ENCODE measurements at places on chromosomes 3 and 15.

- no peak for DNase-seq
Measured at GRCh38 chr3:154548341-154548740, 118.4 kb upstream of the GPR149 start.

GRCh38 chr15:51085764-51086163, 8.9 kb downstream of the TNFAIP8L3 start:
- DNase-seq = no peak

GRCh38 chr15:99210334-99210733, 39.0 kb downstream of the TTC23 start:
- DNase-seq = no peak

DNA sequence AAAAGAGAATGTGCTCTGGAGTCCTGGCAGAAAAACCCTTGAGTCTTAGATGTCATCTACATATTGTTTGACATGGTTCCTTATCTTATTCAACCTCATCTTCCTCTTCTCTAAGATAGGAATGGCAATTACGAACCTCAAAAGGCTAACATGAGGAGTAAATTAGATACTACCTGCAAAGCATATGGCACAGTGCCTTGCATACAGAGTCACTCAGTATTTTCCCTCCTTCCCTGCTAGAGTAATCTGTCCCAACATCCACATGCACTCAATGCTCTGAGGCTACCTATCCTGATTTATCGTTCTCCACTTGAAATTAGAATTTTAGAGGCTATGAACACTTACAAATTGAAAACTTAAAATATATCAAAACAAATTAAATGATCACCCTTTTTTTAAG, 386.7 kb downstream of the RSL24D1 start:
- no peak for DNase-seq

GRCh38 chr3:55870594-55870993, 383.5 kb upstream of the WNT5A start:
- DNase-seq = no peak

DNA sequence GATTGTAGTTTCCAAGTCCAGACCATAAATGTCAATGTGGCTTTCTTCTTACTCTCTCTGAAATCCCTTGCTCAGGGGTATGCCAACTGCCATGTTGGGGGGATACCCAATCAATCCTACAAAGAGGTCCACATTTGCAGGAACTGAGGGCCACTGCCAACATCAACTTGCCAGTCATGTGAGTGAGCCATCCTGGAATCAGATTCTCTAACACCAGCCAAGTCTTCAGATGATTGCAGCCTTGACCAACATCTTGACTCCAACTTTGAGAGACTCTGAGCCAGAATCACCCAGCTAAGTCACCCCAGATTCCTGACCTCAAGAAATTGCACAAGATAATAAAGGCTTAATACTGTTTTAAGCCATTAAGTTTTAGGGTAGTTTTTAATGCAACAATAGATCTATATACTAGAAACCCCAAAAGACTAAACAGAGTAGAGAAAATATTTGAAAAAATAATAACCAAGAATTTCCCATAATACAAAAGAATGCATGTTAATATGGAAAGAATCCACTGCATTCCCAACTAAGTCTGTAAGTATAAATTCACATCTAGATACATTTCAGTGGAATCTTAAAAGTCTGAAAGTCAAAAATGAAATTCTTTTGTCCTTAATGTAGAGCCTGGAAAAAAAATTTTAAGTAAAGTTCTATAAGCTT, 22.4 kb downstream of the ISG20 start:
- no peak for DNase-seq

DNA sequence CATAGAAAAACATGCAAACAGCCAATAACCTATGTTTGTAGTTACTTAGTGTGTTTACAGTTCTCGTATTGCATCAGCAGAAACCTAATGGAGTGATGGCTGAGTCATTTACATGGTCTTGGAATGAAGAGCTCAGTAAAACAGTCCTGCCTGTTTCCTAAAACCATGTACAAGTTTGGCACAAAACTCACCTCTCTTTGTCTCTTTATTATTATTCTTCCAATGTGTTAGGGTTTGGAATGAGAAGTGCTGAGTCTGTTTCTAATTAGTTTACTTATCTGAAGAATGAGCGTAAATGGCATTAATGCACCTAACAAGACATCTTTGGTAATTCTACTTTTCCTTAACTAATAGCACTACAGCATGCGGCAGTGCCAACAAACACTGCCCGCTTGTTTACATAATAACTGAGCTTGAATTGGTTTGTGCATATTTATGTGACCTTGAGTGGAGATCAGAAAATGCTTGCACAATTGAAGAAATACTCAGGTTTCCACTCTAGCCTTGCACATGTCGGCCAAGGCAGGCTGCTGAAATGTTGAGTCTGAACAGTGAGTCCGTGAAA, 385.4 kb upstream of the SEMA6D start:
- DNase-seq = no peak

GRCh38 chr3:188139466-188139865, 14.5 kb upstream of the LPP start:
- no peak for DNase-seq

GRCh38 chr3:183984749-183985729, 32.6 kb downstream of the ABCC5 start:
- DNase-seq = no peak

All from GM19239 (cell line).